ENCODE measurements at places on chromosomes 2 and 18.

- DNase-seq, result no peak
Measured at GRCh38 chr2:212607080-212607479, 68.5 kb upstream of the ERBB4 start.

GRCh38 chr2:61853086-61853846 lies 594 bp downstream of the FAM161A start:
- no peak for DNase-seq

DNA sequence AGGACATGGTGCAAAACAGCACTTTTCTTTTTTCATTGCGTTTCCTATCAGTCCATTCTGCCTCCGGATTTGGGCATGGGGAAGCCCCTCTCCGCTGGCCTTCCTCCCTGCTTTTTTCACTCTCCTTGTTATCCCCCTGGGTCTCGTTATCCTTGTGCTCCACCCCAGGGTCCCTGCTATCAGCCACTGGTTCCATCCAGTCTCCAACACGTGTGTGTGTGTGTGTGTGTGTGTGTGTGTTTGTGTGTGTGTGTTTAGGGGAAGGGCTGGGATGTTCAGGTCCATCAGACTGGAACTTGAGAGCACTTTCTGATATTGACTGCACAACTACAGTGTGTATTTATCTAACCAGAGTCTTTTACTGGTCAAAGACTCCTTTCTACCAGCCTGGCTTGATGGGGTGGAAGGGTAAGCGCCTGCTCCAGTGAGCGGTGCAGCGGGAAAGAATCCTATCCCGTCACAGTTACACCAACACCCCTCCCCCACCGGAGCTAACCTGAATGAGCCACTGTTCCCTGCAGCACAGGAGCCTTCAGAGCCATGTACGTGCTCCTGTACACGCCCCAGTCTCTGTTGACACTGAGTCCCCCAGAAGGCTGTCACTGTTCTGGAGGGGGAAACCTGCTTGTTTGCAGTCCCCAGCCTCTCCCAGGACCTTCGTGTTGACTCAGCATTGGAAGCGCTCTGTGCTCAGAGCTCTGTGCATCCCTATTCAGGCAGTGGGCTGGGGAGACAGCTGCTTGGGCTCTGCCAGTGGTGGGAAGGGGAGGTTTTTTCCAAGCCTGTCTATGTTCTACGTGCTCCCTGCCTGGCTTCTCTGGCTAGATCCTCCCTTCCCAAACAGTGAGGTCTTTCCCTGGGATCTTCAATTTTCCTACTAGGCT lies 4.6 kb downstream of the INHA start:
- DNase-seq, result no peak

DNA sequence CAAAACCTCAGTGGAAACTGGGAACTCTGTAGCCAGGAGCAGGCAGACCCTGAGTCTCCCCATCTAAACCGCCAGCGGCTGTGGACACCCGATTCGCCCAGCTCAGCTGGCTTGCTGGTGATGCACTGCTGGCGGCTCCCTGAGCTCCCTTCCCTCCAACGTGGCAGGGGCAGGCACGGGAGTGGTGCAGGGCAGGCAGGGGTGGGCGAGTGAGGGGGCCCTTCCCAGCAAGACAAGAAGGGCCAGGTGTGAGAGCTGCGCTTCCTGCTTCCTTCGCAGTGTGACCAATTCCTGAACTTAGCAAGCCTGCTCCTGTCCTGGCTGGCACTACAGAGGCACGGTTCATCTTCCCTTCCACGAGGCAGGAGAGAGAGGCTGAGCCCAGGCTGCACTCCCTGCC lies 12.3 kb upstream of the SEMA4C start:
- DNase-seq, result no peak

DNA sequence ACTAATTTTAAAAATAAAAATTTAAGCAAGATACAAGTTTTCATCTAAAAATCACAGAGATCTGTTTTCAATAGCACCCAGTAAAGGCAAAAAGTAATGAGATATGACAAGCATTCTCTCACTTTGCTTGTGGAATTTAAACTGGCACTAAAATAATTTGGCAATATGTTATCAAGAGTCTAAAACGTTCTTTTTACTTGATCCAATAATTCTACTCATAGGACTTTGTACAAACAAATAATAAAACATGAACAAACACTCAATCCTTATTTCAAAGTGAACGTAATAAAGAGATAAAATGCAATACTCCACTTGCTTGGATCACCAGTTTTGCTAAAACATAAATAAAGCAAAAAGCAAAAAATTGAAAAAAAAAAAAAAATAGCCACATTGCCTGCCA lies 30.4 kb downstream of the PIAS2 start:
- no peak for DNase-seq

DNA sequence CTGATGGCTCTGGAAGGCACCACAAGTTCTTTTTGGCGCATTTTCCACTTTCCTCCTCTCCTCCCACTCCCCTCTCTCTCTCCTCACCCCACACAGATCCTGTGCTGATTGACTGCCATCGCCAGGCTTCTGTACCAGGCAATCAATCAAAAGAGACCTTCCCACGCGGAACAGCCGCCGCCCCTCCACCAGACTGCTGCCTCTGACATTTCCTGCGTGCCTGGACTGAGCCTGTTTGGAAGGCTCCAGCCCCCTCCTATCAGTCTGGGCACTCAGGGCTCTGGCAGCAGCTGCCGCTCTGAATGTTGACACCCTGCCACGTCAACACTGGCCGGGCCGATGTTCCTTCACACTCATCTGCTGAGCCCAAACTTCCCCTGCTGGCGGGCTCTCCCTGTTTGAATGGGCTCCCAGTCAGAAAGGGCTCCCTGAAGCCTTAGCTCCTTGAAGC lies 467.7 kb downstream of the EPHA4 start:
- peak; percentile 35 for DNase-seq

- no peak for DNase-seq
Measured at GRCh38 chr18:64132871-64133270, 16.0 kb downstream of the LINC00305 start.

- no peak for DNase-seq
Measured at GRCh38 chr2:64401529-64401880, 52.5 kb upstream of the LGALSL start.

GRCh38 chr2:85823951-85824350 lies 64.8 kb downstream of the ST3GAL5 start:
- DNase-seq, result no peak

DNA sequence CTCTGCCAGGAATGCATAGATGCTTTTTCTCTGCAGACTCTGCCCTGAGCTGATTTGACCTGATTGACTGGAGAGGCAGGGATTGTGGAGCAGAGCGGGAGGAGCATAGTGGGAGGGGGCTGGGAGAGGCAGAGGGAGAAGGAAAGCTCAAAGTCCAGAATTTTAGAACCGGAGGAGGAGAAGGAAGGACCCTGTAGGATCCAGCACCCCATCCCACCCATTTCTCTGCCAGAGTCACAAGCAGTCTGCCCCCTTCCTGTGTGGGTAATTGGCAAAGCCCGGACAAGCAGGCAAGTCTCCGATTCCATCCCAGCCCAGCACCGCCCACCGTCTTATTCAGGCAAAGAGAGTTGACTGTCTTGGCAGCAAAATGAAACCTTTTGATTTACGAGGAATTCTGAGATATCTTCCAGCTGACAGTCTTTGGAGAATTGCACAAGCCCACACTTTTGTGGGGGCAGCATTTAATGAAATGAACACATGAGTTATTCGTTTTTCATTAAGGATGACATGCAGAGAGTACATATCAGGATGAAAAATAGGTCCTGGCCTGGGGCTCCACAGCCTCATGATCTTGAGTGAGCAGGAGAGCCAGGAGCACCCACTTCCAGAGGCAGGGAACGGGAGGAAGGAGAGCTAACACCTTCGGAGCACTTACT lies 103.1 kb downstream of the MCFD2 start:
- no peak for DNase-seq

DNA sequence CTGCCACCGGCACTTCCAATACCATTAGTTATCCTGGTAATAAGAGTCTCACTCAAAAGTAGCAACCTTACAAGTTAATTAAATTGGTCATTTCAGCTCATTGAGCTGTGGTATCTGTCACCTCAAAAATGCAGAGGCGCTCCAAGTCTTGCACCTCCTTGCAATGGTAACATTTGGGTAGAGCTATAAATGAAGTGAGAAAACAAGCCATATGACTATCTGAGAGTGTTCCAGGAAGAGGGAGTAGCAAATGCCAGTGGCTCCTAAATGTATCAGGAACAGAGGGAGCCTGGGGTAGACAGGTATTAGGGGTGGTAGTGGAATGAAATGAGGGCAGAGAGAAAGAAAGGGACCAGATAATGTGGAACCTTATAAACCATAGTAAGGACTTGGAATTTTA lies 6.0 kb upstream of the ZSCAN30 start:
- DNase-seq, result no peak

DNA sequence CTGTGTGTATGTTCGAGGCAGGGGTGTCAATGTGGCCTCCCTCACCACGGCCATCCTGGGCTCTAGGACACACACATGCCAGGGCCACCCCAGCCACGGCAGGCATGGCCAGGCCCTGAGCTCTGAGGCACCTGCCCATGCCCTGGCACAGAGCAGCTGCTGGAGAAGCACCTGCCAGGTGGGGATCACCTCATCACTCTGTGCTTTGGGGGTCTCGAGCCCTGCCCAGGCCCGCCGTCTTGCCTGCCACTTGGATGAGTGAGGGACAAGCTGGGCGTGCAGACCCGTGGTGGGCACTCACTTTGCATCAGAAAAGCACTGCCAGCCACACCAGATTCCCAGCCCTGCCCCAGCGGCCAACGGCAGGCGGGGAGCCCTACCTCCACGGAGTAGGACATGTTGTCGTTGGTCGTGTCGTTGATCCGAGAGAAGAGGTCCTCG lies 33.1 kb downstream of the KIF1A start:
- no peak for DNase-seq

- peak; percentile 25 for DNase-seq
Measured at GRCh38 chr2:134657650-134658250, 61.0 kb downstream of the TMEM163 start.

DNA sequence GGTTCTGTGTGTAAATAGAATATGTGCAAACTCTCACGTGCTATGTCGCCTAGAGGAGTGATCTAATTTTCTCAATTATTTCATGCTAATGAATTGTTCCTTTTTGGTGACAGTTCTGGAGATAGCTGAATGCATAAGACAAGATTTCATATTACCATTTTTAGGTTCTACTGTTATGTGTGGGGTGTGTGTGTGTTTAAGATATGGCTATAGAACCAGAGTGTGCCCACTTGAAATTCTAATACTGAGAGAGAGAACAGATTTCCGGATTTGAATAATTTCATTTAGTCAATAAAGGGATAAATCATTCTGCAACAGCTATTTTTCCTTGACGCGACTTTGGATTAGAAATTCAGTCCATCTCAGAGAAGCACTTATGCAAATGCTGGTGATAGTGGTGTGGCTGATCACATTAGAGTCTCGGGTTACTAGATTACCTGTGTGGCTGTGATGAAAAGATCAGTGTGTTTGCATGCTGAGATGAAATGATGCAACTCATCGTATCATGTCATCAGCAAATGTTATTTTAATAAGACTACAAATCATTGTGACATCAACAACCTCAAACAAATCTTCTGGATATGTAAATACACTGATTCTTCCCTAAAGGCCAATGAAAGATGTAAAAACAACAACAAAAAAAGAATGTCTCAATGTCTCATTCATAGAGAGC lies 415.9 kb downstream of the EPHA4 start:
- DNase-seq, result no peak

- no peak for DNase-seq
Measured at GRCh38 chr18:74652392-74652988, 54.8 kb downstream of the ZNF407 start.

DNA sequence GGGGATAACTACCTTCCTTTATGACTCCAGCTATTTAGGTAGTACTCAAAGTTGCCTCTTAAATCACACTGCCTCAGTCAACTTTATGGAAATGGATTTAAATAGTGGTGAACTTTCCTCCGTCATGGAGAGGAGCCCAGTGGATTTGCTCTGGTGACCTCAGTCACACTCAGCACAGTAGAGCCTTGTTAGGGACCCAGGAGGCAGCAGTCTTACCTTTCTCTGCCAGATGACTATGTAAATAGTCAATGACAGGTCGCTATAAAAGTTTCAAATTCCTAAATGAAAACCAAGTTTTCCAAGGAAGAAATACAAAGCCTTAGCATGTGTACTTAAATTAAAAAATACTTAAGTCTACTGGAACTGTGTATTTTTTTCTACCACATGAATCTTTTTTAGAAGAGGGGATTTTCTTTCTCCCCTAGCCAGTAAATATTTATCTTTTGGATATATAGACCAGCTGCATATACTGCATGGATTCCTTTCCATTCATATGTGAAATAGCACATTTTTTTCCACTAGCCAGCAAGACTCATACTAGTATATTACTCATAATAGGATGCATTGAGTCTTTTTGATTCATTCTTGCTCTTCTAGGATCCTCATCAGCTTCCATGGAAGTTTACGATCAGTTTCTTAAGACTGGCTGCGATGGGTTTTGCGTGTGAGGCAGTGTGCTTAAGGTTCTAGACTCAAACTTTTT lies 147.1 kb downstream of the FMNL2 start:
- DNase-seq, result no peak

- DNase-seq, result no peak
Measured at GRCh38 chr2:230161184-230161583, 58.6 kb downstream of the SP110 start.
